Stimulated activated naive CD4-positive, alpha-beta T cell treated with Interleukin-2 at 50 U/mL for 16 hours (primary cell): ENCODE measurements at places on chromosomes 5 and 9.

DNA sequence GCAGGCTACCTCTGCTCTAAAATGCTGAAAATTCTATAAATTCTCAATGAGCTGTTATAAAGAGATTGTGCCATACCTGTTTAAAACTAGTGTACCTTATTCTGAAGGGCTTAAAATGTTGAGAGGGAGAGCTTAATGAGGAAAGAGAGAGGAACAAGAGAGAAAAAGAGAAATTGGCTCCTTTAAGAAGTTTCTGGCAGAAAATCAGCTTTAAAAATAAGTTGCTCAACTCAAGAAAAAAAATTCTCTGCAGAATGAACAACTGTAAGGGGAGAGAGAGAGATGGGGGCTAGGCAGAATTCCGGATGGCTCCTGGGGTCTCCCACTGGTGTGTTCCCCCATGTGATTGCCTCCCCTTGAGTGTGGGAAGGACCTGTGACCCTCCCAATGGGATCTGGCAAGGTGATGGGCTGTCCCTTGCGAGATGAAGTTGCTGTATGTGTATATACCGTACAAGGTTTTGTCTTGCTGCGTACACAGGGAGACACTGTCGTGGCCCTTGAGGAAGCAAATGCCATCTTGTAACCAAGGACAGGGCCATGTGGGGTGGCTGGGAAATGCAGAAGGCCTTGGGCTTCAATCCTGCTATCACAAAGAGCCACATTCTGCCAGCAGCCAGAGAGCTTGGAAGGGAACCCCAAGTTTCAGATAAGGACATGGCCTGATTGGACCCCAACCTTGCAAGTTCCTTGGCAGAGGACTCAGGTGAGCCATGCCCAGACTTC lies 64.3 kb upstream of the S1PR3 start:
- no peak for DNase-seq

DNA sequence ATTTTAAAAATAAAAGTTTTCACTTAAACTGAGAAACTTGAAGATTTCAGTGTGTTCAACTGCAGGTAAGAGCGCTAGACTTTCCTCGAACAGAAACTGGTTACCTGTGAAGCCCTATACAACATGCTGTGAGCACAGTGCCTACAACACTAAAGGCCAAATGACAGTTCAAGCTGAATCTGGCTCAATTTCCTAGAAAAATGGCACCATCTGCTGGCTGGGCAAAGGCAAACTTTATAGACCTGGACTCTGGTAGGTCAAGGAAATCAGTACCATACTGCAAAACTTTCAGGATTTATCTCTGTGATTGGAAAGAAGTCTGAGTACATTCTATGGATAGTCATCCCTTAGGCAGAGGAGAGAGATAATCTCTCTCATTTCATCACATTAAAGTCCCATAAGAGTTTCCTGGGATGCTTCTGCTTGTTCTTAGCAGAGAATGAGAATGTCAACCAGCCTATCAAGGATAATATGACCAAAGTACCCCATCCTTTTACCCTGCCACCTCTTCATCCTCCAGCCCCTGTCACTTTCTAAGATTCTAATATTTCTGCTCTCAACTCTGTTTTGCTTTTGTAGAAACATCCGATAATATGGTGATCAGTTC lies 31.8 kb upstream of the FOXB2 start:
- no peak for DNase-seq

GRCh38 chr5:170474489-170475274 lies 29.1 kb upstream of the KCNIP1 start:
- no peak for DNase-seq

GRCh38 chr5:53151713-53152458 lies 42.3 kb upstream of the MOCS2 start:
- DNase-seq: no peak

DNA sequence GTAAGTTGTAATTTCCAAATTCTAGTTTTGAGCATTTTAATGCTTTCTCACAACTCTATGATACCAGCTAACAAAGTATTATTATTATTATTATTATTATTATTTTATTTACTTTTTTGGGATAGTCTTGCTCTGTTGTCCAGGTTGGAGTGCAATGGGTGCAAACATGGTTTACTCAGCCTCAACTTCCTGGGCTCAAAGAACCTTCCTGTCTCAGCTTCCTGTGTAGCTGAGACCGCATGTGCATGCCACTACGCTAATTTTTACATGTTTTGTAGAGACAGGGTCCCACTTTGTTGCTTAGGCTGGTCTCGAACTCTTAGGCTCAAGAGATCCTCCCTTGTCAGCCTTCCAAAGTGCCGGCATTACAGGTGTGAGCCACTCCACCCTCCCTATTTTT lies 27.0 kb downstream of the LRRC70 start:
- DNase-seq: no peak

DNA sequence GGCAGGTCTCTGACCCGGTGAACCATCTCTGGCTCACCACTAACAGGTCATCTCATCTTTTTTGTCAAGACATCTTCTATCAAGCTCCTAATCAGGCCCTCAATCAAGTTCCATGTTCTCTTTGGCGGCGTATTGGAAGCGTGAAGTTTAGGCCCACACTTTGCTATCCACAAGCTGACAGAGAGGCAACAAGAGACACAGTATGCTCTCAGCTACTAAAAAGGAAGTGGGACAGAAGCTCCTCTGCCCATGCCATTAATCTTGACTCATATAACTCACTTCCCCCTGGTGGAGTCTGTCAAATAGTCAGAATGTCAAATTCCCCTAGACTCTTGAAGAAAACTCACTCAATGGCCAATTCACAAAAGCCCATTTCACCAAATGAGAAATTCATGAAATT lies 77.6 kb upstream of the TMC1 start:
- DNase-seq: peak; percentile 1

GRCh38 chr9:107907255-107907654 lies 417.7 kb upstream of the KLF4 start:
- no peak for DNase-seq
